ENCODE measurements at places on chromosomes 5 and 9.

GRCh38 chr5:4387290-4387689, 752.8 kb upstream of the ADAMTS16 start:
- no peaks in the 10 kb centered on the region for H3K27me3 ChIP-seq
- no peak for DNase-seq
- H3K36me3 ChIP-seq: no peaks in the 10 kb centered on the region
- no peak overlapping the region for H3K27ac ChIP-seq
- no peak overlapping the region for H3K4me3 ChIP-seq
- H3K4me1 ChIP-seq: no peaks in the 10 kb centered on the region

- peaks cover under 1% of the 10 kb centered on the region for H3K36me3 ChIP-seq
- H3K27me3 ChIP-seq: no peaks in the 10 kb centered on the region
- DNase-seq: no peak
- H3K4me3 ChIP-seq: no peak overlapping the region
- no peaks in the 10 kb centered on the region for H3K4me1 ChIP-seq
Measured at GRCh38 chr5:62488531-62488930, 76.0 kb downstream of the IPO11 start.

DNA sequence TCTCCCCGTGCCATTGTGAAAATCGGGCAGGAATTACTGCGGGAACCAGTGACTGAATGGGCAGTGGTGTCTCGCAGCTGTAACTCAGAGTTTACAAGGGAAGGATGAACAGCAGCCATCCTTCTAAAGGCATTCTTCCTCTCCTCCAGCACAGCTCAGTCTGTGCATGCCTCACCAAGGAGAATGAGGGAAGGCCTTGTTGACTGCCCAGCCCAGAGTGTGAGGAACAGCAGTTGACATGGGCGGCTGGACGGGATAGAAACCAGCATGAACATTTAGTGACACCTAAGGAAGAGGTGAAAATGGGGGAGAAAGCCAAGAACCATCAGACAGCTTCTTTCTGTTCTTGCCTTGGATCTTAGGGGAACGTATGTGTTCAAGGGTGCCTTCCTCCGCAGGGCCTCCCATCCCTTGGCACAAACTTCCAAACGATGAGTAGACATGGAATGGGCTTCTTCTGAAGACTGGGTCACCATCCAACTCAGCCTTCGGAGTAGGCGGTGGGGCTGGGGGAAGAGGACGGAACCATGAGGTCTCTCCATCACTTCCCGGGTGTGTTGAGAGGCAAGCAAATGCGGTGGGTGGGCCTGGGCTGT, 887 bp upstream of the PDE8B start:
- peaks cover 13% of the 10 kb centered on the region for H3K27me3 ChIP-seq
- H3K4me1 ChIP-seq: no peaks in the 10 kb centered on the region
- H3K4me3 ChIP-seq: no peak overlapping the region
- no peak overlapping the region for H3K27ac ChIP-seq
- no peak for DNase-seq

DNA sequence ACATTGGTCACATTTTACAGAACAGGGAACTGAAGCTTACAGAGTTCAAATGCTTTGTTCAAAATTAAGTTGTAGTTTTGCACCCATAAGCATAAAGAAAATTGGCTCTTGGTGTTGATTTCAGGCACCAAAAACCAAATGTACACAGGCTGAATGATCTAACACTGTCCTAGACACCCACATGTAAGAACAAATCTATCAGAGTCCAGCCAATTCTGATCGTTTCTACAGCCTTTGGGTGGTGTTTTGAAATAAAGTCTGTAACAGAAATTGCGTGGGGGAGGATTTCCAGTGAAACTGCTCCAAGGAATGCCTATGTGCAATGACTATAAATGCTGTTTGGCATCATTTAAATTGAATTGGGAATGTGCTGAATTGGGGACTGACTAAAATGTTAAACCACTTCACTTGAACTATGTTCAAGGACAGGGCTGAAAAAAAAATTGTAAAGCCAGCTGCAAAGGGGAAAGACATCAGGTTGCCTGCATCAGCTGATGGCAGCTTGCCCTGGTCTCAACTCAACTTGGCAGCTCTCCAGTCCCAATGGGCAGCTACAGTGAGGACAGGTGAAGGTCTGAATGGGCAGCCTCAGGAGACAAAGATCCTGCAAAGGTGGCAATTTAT, 92.2 kb upstream of the TRPC7 start:
- H3K27me3 ChIP-seq: no peaks in the 10 kb centered on the region
- H3K4me1 ChIP-seq: no peaks in the 10 kb centered on the region
- no peaks in the 10 kb centered on the region for H3K36me3 ChIP-seq
- DNase-seq: no peak
- H3K4me3 ChIP-seq: no peak overlapping the region

- DNase-seq: no peak
- no peak overlapping the region for H3K27ac ChIP-seq
- no peaks in the 10 kb centered on the region for H3K36me3 ChIP-seq
- no peaks in the 10 kb centered on the region for H3K4me1 ChIP-seq
Measured at GRCh38 chr5:60673334-60673733, 26.6 kb downstream of the DEPDC1B start.

DNA sequence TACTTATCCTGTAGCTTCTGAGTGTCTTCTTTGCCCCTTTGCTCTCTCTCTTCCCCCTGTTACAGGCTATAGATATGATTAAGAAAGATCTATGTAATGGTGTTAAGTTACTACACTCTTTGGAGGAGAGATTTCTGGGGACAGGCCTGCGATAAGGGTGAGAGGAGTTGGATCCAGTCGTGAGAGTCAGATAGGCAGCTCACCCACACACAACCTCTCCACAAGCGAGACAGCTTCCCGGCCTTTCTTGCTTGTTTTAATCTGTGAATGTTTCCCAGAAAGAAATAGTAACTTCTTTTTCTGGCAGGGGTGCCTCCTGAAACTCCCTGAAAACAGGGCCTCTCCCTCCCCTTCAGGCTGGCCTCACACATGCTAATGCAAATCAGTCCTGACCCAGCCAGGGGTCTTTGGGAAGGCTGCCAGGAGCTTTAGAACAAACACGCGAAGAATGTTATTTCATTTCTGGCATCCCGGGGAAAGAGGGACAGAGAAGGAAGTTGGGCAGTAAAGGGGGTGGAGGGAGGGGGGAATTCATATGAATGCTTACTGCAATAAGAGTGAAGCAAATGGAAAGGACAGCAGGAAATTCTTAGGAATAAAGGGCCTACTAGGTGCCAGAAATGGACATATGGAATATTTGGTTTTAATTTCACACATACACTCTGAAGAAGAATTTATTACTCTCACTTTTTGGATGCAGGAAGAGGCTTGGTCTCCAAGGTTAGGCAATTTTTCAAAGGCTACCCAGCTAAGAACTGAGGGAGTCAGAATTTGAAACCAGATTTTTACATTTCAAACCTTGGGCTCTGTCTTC, 215.8 kb upstream of the TRIM32 start:
- H3K36me3 ChIP-seq: no peaks in the 10 kb centered on the region
- H3K27ac ChIP-seq: peak overlapping the region; percentile 60
- no peaks in the 10 kb centered on the region for H3K4me1 ChIP-seq

GRCh38 chr9:11457825-11458790, 845.3 kb upstream of the PTPRD start:
- H3K27ac ChIP-seq: no peak overlapping the region
- no peaks in the 10 kb centered on the region for H3K4me1 ChIP-seq
- no peaks in the 10 kb centered on the region for H3K27me3 ChIP-seq
- no peak for DNase-seq
- H3K4me3 ChIP-seq: no peak overlapping the region
- no peaks in the 10 kb centered on the region for H3K36me3 ChIP-seq

DNA sequence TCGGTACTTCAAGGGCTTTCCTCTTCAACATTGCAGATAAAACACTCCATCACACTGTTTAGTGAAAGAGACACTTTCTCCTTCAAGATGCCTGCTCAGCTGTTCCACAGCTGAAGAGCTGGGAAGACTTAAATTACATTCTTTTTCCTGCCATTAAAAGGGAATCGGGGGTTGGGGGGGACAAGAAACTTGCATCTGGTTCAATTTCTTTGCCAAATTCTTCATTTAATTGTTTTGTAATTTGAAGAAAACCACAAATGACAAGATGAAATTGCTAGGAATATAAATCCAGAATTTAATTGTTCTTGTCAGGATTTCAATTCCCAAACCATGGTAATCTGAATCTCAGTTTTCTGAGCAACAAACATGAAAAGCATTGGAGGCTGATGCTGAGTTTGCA, 478.3 kb downstream of the EBF1 start:
- no peak for DNase-seq
- H3K36me3 ChIP-seq: no peaks in the 10 kb centered on the region
- H3K4me1 ChIP-seq: no peaks in the 10 kb centered on the region
- no peaks in the 10 kb centered on the region for H3K27me3 ChIP-seq

DNA sequence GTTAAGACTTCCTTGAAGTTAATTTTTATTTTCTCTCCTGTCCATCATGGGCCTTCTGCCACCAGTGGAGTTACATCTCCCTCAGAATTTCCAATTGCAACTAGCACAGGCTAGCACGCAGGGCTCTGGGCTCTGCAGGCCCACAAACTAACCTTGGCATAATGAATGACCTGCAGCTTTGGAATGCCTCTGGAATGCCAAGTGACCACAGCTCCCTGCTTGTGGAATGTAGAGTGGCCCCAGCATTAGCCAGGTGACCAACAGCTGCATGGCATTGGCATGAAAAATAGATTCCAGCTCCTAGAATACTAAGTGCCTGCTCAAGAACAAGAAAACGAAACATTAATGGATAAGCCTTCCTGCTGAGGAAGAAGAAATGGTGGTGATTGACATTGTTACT, 726.1 kb downstream of the BRINP1 start:
- H3K36me3 ChIP-seq: no peaks in the 10 kb centered on the region
- no peak overlapping the region for H3K4me3 ChIP-seq
- no peak overlapping the region for H3K27ac ChIP-seq
- no peak for DNase-seq
- H3K4me1 ChIP-seq: no peaks in the 10 kb centered on the region

DNA sequence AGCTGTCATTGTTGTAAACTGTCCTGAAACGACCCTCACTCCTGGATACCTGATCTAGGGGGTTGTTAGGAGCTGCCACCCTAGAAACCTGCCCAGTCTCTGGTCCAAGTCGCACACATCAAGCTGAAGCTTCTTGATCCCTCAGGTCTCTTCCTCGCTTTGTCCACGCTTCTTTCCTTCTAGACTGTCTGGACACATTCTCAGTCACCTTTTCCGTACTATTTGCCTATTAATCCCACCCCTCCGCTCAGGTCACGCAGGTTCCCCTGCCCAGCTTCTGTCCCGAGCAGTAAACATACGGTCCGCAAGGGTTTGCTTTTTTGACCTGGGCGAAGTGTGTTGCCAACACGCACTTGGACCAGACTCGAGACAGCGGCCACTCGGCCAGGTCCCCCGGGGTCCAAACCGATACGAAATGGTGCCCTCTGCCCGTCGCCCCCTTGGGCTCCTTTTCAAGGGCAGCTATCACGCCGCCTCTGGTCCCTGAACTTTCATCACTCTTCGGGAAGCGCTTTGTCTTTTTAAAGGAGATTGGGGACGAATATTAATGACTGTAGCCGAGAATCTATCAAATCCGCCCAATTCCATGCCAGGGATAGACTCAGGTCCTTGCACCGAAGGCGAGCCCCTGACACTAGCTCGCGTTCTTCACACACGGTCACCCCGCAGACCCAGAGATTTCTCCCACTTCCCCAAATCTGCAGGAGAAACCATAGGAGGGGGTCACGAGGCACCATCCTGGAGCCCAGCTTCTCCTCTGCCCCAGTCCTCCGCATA, 814 bp downstream of the PLCXD3 start:
- H3K36me3 ChIP-seq: no peaks in the 10 kb centered on the region
- no peaks in the 10 kb centered on the region for H3K27me3 ChIP-seq
- H3K4me1 ChIP-seq: no peaks in the 10 kb centered on the region
- DNase-seq: no peak
- H3K4me3 ChIP-seq: no peak overlapping the region
